ENCODE measurements at places on chromosomes 3 and 15.

- DNase-seq: no peak
Measured at GRCh38 chr3:65081536-65081935, 393.7 kb upstream of the ADAMTS9 start.

DNA sequence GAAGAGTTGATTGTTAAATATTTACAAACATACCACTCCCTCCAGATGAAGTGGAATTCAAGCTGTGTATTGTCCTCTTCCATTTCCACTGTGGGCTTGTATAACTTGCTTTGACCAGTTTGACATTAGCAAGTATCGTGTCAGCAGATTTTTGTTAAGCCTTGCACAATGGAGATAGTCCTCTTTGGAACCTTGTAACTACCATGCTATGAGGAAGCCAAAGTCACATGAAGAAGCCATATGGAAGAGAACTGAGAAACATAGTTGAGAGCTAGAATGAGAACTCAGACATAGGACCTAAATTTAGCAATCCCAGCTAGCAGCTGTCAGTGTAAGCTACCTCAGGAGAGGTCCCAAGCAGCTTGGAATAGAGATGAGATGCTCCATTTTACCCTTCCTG lies 889.2 kb downstream of the PDCD6IP start:
- no peak for DNase-seq

GRCh38 chr15:35547775-35548364 lies 1.9 kb upstream of the DPH6 start:
- peak; percentile 57 for DNase-seq

DNA sequence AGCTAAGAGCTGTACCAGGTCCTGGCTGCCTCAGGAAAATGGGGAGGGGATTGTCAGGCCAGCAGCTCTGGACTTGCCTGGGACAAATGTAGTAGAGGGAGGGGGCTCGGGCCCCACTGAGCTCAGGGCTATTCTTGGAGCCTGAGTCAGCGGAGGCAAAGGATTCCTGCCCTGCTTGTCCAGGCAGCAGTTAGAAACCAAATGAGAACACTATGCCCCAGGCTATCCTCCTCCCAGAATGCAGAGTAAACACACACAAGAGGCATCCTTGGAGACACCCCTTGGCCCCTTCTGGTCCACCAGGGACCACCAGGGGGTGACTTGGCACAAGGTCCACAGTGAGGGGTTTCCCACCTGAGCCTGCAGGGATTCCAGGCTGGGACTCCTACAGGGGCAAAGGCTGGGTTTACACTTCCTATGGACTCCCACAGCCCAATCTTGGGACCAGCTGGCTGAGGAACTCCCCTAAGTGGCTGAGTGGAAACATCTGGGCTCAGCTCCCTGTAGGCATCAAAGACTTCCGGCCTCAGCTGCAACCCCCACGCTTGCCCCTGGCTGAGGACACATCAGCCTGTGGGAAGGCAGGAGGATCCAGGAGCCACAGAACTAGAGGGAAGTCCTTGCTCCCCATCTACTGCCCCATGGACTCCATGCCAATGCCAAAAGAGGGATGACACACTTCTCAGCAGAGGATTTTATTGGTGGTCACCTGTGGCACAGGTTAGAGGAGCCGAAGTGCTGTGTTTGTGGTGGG lies 3.4 kb upstream of the COL7A1 start:
- DNase-seq: peak; percentile 99

DNA sequence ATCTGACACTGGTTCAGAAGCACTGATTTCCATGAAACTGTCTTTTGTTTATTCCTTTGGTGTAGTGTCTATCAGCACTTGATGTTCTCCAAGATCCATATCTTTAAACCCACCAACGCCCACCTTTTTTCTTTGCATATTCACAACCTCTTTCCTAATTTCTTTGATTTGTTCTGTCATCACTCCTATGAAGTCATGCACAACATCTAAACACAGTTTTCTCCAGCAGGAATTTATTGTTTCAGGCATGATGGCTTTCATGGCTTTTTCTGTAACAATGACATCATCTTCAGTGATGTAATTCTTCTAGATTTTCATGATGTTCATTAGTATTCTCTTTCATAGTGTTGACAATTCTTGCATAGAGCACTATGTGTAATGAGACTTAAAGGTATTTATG lies 219.6 kb upstream of the POU1F1 start:
- no peak for DNase-seq

DNA sequence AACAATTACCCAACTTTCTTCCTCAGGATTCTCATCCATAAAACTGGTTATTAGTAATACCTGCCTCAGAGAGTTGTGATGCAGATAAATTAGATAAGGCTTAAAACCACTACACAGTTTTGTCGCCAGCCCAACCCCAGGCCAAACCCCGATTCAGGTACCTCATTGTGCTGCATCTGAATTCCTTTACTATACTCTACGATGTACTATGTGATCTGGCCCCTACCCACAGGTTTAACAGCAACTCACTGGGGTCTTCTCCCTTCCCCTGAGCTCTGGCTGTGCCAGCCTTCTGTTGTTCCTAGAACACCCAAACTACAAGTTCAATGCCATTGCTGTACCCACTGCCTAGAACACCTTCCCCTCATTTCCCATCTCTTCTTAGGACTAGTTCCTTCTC lies 64.6 kb downstream of the MYO5A start:
- no peak for DNase-seq

DNA sequence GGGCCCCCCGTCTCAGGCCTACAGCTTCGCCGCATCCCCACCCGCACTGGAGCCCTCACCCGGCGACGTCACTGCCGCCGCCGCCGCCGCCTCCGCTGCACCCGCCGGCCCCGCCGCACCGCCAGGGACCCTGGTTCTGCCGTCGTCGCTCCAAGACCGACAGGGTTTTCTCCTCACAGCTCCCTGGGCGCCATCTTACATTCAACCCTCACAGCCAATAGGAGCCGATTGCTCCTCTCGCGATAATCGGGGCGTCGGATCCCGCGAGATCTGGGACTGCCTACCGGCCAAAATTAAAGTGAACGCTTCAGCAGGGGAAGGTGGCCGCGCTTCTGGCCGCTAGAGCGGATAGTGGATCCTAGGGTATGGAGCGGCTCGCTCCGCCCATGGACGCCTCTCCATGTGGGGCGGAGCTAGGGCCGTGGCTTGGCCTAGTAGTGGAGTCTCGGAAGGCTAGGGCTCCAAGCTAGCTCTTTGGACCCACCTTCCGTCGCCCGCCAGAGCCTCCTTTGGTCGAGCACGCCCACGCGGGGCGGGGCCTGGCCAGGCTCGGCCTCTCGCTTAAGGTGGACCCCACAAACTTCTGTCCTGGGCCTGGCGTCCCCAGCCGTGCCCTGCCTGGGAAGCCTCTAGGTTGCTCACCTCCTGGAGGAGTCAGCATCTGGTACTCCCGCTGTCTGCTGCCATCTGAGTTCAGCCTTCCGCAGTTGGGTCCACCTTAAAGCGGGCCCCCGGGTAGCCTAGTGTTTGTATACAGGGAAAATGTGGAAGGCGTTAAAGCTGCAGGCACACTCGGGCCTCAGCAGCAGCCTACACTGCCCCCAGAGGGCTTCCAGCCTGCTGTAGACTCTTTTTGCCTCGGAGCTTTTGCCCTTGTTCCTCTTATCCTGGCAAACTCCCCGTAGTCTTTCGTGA lies at the start of gene QRICH1:
QRICH1 (minus strand) TSS at position 219 of the 915 bp plus-strand sequence. CDS start 17,054 bp downstream, outside the sequence.
- peak; percentile 99 for DNase-seq

GRCh38 chr3:135018149-135018923 lies 223.3 kb downstream of the EPHB1 start:
- DNase-seq: no peak

- no peak for DNase-seq
Measured at GRCh38 chr3:188975600-188976314, 196.0 kb upstream of the TPRG1 start.

DNA sequence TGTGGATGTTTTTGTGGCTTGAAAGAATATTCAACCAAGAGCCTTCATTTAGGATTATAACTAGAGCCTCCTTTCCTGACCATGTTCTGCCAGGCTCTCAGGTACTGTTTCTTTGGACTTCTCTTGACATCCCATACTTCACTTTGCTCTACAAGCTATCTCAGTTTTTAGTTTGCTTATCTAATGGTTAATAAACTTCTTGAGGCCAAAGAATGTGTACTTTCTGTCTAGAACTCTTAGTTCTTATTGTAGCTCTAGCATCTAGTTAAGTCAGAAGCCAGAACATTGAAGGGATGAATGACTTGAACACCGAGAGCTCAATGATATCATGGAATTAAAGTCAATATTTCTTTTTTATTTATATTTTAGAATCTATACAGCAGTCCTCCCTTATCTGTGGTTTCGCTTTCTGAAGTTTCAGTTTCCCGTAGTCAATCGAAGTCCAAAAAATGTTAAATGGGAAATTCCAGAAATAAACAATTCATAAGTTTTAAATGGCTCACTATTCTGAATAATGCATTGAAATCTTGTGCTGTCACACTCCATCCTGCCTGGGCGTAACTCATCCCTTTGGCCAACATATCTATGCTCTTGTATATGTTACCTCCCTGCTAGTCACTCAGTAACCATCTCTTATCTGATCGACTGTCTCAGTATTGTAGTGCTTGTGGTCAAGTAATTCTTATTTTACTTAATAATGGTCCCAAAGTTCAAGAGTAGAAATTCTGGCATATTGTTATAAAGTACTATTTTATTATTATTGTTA lies 368.6 kb upstream of the RBMS3 start:
- no peak for DNase-seq

DNA sequence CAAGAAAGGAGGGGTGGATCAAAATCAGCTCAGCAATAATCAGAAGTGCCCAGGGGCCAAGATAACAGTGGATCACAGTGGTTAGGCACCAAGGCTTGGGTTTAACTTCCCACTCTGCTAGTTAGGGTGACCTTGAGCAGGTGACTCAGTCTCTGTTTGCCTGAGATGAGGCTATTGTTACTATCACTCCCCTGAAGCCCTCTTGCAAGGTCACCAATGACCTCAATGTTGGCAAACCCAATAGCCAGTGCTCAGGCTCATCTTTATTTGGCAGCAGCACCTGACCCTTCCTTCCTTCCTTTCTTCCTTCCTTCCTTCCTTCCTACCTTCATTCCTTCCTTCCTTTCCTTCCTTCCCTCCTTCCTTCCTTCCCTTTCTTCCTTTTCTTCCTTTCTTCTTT lies 102.4 kb upstream of the HACD2 start:
- no peak for DNase-seq

- DNase-seq: peak; percentile 30
Measured at GRCh38 chr3:13140596-13140995, 67.4 kb upstream of the IQSEC1 start.
